Left renal pelvis (tissue), 4 donors: ENCODE measurements at places on chromosomes 12 and 14.

DNA sequence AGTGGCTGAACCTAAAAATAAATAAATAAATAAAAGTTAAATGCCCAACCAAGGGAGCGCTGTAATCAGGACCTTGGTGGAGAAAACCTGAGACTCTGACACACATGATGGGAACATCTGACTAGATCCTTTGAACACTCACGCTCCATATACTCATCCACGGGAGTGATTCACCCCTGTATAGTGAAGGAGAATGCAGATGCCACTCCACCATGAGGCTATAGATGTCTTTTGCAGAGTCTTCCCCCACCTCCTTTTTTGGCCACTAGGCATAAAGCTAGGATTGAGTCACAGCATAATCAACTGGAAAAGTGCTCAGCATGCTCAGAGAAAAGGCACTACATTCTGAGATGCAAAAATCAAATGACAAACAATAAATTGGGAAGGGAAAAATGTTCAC, 19.0 kb downstream of the ADAM20 start:
- DNase-seq, result no peak

DNA sequence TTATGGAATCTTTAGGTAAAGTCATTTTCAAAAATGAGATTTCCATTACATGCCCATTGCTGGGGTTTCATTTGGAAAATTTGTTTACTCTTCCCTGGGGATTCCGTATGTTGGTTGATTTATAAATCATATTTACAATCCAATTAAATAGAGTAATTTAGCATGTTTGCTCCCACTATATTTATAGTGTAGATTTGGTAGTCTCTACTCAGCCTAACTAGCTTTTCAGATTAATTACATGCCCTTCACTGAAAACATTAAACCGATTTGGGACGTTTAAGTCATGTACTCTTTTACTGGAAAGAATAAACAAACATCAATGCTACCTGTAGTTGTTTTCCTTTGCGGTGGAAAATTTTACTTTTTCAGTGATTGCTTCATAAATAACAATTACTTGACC, 10.4 kb downstream of the PAX9 start:
- no peak for DNase-seq

- DNase-seq, result no peak
These were observed 72.9 kb upstream of the LTA4H start for GRCh38 chr12:96108321-96108720.

DNA sequence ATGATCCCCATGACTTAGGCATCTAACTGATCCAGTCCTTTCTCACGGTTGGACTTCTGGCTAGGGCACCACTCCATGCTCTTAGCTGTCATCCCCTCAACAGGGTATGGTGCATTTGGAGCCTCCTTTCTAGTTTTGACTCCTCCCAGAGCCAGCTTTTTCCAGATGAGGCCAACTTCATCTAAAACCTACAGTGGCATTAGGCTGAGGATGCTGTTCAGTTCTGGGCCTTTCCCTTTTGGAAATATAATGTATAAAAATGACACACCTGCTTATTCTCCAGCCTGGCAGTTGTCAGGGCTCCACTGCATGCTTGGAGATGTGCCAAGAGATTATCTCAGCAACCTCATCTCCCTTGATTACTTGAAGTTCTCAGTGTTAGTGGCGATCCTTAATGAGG, 239.7 kb downstream of the EMP1 start:
- DNase-seq, result no peak

DNA sequence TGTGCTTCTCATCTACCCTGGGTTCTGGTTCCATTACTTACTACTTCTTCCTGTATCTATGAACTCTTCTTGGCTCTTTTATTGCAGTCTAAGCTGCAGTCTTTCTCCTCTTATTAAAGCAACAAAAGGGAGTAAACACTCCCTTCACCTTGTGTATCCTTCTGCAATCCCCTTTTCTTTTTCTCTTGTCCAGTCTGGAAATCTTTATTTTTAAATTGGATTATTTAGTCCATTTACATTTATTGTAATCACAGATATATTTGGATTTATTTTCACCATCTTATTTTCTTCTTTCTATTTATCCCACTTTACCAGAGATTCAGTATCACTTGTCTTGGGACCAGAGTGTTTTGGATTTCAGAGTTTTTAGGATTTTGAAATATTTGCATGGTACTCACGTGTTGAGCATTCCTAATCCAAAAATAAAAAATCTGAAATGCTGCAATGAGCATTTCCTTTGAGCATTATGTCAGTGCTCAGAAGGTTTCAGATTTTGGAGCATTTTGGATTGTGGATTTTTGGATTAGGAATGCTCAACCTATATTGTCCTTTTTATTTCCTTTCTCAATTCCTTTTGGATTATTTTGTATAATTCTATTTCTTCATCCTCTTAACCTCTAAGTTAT, 6.8 kb upstream of the ACVR1B start:
- no peak for DNase-seq

- DNase-seq, result no peak
These were observed 149.5 kb downstream of the BMP4 start for GRCh38 chr14:53807108-53807507.

GRCh38 chr14:39218171-39218769, 15.4 kb upstream of the MIA2 start:
- DNase-seq, result no peak
